ENCODE measurements at places on chromosomes 12 and 14.

DNA sequence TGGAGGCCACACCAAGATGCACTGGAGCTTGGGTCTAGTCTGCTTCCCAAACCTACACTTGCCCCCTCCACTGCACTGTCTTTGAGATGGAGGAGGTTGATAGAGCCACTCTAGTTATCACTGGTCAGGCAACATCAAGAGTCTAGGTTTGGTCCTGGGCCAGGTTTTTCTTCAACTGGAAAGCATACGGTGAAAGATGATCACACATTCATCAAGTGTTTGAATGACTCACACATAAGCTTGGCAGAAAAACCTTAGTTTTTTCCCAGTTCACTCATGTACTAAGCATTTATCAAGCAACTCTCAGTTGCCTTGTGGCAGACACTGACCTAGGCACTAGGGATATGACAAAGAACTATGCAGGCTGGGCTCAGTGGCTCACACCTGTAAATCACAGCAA is 84.5 kb downstream of the PLEKHG3 start:
- no peak for DNase-seq

DNA sequence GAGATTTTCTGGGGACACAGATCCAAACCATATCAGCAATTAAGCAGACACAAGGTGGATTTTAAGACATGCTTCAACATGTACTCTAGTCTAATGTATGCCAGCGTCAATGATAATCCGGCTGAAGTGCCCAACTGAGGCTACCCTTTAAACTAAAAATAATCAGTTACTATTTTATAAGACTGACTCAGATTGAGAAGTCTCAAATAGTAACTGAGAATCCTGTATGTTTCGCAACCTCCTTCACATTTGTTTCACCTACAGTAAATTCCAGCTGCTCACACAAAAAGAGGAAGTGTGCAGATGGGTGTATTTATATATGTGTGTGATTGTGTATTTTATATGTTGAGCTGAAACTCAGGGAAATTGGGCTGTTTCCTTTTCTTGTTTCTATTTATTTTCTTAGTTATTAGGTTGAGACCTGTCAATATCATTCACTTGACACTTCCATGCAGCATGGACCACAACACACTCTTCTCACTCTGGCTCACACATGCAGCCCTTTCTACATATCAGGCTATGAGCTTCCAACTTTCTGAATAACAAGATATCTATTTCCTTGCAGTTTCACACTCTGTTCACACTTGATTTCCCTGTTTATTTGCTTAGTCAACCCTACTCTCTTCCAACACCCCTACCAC is 1224.9 kb upstream of the TMEM132C start:
- no peak for DNase-seq

DNA sequence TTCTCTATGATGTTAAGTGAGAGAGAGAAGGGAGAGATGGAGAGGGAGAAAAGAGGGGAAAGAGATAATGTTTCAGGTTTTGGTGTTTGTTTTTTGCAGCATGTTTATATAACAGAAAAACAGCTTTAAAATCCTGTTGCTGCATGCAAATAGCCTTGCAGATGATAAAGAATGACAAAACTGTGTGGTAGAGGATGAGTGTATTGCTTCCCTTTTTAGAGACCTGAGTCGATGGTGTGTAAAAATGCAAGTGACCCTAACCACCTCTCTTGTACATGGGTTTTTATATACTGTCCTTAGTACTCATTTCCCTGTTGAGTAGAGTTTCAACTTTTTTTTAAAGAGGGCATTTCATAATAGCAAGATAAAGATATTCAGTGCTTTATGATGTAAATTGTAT is 249.1 kb downstream of the AKAP6 start:
- no peak for DNase-seq

- no peak for DNase-seq
Observed at GRCh38 chr12:464484-465267, 4.9 kb downstream of the B4GALNT3 start.

DNA sequence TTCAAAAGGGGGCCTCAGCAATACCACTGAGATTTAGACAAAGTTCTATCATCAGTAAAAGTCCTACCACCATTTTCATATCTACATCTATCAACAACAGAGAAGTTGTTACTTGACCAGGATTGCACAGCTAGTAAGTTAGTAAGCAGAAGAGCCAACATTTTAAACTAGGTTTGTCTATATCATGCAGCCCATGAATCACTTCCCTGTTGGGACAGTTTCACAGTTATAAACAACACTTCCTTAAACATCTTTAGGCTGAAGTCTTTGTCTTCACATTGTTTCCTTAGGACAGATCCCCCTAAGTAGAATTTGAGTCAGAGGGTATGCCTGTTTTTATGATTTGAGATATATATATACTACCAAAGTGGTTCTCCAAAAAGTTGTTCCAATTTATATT is 68.5 kb downstream of the DAO start:
- no peak for DNase-seq

GRCh38 chr14:53778263-53778662 is 178.4 kb downstream of the BMP4 start:
- no peak for DNase-seq

GRCh38 chr12:52522346-52523011 is 2.3 kb upstream of the KRT5 start:
- no peak for DNase-seq

DNA sequence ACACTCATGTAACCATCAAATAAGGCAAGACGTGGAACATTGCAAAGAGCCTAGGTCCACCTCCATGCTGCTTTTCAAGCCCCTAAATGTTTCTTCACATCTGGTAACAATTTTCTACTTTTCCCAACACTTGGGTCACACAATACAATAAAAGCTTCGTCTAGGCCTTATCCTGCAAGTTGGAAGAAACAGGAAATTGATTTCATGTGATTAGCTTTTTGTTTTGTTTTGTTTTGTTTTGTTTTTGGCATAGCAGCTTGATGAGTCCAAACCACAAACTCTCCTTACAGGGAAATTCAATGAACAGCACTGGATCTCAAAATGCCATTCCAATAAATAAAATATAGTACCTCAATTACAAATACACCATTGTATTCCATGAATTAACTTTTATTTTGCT is 19.3 kb downstream of the TAS2R50 start:
- no peak for DNase-seq

DNA sequence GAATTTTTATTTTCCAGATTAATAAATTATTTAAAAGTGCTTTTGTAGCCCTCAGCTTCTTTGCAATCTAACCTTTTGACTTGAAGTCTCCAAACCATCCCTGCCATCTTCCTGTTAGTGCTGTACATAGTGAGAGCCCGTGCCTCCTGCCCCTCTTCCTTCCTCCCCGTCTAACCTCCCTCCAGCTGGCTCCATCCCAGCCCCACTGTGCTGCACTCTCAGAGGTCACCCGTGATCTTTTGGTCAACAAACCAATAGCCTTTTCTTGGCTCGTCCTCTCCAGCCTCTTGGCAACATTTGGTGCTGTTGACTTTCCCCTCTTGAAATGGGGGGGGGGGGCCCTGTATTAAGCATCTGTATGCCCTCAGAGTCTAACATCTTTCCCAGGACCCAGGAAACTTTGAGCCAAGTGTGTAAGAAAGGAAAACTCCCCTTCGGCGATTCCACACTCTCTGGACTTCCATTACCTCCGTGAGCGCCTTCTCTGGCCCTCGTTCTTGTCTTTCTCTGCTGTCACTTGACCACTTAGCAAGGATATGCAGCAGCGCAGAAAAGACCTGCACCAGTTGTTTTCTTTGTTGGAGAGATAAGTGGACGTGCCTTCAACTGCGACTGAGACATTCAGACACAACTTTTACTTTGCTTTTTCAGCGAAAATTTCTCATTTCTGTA is 44.1 kb downstream of the FBXW8 start:
- DNase-seq: no peak

DNA sequence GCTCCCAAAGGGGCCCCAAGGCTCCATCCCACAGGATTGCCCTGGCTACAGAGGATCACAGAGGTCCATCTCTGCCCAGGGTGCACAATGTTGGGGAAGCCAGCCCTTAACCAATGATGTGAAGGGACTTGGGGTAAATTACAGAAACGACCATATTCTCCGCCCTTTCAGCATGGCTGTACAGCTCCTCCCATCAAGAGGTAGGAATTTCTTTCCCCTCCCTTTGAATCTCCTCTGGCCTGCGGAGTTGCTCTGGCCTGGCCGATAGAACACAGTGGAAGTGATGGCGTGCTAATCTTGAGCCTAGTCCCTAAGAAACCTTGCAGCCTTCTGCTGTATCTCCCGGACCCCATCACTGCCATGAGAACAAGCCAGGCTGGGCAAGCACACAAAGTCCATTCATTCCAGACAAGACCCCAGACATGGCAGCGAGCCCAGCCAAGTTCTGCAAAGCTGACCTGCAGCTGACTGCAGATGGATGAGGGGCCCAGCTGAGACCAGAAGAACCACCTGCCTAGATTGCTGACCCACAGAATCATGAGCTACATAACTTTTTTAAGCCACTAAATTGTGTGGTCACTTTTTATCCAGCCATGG is 6.9 kb upstream of the IFI27 start:
- no peak for DNase-seq

GRCh38 chr12:94649349-94650142 is 811 bp downstream of the TMCC3 start:
- DNase-seq: no peak

- no peak for DNase-seq
Observed at GRCh38 chr14:58979325-58979724, 209.1 kb upstream of the DAAM1 start.

DNA sequence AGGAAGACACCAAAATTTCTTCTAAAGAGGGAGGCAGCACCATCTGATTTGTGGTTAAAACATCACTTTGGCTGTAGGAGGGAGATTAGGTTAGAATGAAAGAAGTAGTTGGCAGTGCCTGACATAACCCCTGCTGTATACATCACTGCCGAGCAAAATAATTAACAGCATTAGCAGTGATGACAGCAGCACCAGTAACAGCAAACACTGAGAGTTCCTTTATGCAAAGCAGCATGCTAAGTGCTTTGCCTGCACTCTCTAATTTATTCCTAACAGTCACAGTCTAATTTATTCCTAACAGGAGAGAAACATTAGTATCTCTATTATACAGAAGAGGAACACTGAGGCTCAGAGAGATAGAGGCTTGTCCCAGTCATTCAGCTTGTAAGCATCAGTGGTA is 1469.7 kb downstream of the AACS start:
- DNase-seq: no peak

GRCh38 chr14:37369425-37369824 is 171.7 kb downstream of the MIPOL1 start:
- DNase-seq: no peak

GRCh38 chr14:98766818-98767217 is 505.2 kb downstream of the BCL11B start:
- DNase-seq: no peak

DNA sequence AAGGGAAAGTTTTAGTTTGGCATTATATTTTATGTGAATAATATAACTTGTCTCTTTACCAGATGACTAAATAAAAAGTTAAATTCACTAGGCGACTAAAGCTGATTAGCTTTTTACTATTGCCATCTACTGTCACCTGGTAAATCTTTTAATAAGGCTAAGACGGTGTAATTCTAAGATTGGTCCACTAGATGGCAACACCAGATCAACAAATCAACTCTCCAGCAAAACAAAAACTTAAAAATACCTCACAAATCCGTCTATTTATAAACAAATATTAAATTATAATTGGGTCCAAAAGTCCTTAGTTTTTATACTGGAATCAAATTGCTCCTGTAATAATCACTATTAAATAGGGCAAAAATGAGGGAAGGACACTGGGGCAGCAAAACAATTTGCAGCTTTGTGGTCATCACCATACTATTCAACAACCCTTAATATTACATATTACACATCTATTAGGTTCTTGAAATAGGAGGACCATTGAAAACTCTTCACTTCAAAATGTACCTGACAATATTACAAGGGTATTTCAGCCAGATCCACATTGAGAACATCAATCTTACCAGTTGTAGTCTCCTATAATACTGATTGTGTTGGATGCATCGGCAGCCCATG is 47.9 kb downstream of the GALC start:
- DNase-seq: no peak

Measured in stimulated activated CD4-positive, alpha-beta T cell treated with anti-CD3 and anti-CD28 coated beads, TNF-alpha, amount 100 ng/mL, for 4 hours (primary cell).